ENCODE measurements at places on chromosomes 1 and 21.

- H3K27me3 ChIP-seq: no peaks in the 10 kb centered on the region
- H3K27ac ChIP-seq: no peak overlapping the region
- H3K36me3 ChIP-seq: no peaks in the 10 kb centered on the region
- H3K4me3 ChIP-seq: no peak overlapping the region
- no peaks in the 10 kb centered on the region for H3K4me1 ChIP-seq
Measured at GRCh38 chr21:21464684-21465083, 466.5 kb downstream of the NCAM2 start.

- H3K27ac ChIP-seq: no peak overlapping the region
- no peak for DNase-seq
- no peaks in the 10 kb centered on the region for H3K27me3 ChIP-seq
- no peaks in the 10 kb centered on the region for H3K36me3 ChIP-seq
- no peak overlapping the region for H3K4me3 ChIP-seq
Measured at GRCh38 chr1:158185770-158186169, 5.1 kb downstream of the CD1D start.

GRCh38 chr1:180646547-180646946, 14.7 kb downstream of the XPR1 start:
- no peak for DNase-seq
- H3K36me3 ChIP-seq: no peaks in the 10 kb centered on the region
- no peak overlapping the region for H3K4me3 ChIP-seq

DNA sequence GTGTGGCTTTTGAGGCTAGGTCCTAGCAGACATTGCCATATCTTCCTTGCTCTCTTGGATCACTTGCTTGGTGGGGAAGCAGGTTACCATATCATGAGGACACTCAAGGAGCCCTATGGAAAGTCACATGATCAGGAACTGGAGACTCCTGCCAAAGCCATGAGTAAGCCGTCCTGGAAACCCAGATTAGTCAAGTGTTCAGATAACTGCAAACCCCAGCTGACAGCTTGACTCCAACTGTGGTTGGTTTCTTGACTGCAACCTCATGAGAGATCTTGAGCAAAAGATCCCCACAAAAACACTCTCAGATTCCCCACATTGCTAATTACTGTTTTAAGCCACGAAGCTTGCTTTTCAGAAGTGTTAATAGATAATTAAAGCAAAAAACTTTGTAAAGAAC, 58.6 kb downstream of the CACNA1E start:
- DNase-seq: peak; percentile 48
- H3K27ac ChIP-seq: peak overlapping the region; percentile 89
- H3K4me3 ChIP-seq: peak overlapping the region; percentile 27
- peaks cover 17% of the 10 kb centered on the region for H3K27me3 ChIP-seq

DNA sequence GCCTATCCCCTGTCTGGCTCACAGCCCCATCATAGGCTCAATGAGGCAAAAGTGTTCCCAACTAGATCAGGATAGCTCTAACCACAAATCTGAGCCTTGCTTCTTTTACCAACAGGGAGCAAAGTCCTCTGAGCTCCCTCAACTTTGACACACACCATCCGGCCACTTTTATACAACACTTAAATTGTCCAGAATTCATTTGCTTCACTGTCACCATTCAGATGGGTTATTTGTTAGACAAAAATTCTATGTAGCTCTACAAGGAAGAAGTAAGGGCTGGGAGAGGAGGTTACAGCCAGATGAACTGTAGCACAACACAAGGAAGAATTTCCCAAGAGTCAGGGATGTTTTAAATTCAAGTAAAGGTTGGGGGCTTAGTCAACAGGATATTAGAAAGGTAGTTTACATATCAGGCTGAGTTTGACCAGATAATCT, 50.8 kb downstream of the TGFBR3 start:
- no peak overlapping the region for H3K4me3 ChIP-seq
- DNase-seq: no peak
- no peaks in the 10 kb centered on the region for H3K36me3 ChIP-seq
- no peaks in the 10 kb centered on the region for H3K27me3 ChIP-seq

GRCh38 chr1:154999571-155000410, 2.8 kb upstream of the ZBTB7B start:
- peak overlapping the region; percentile 31 for H3K4me3 ChIP-seq
- H3K27me3 ChIP-seq: no peaks in the 10 kb centered on the region
- H3K27ac ChIP-seq: peak overlapping the region; percentile 47

DNA sequence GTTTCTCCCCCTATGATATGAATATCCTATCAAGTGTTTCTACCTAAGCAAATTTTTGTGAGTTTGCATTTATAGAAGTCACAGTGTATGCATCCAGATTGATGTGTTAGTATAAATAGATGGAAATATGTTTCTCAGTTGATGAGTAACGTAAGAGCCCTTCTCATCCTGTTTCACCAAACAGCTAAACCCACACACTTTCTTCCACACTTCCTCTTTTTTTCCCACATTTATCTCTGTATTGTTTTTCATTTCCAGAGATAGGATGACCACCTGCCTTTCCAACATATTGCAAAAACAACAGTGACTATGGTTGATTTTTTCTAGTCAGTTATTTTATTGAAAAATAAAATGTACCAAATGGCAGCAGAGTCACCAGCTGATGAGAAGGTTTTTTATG, 490.1 kb downstream of the NEGR1 start:
- H3K4me1 ChIP-seq: no peaks in the 10 kb centered on the region
- no peak overlapping the region for H3K4me3 ChIP-seq

GRCh38 chr1:108601708-108602410, 42.0 kb downstream of the EEIG2 start:
- no peaks in the 10 kb centered on the region for H3K36me3 ChIP-seq
- no peak overlapping the region for H3K27ac ChIP-seq
- no peak overlapping the region for H3K4me3 ChIP-seq
- no peaks in the 10 kb centered on the region for H3K27me3 ChIP-seq
- DNase-seq: no peak
- no peaks in the 10 kb centered on the region for H3K4me1 ChIP-seq

GRCh38 chr1:91710261-91710660, 175.7 kb downstream of the TGFBR3 start:
- no peaks in the 10 kb centered on the region for H3K27me3 ChIP-seq
- no peaks in the 10 kb centered on the region for H3K4me1 ChIP-seq
- H3K4me3 ChIP-seq: no peak overlapping the region

DNA sequence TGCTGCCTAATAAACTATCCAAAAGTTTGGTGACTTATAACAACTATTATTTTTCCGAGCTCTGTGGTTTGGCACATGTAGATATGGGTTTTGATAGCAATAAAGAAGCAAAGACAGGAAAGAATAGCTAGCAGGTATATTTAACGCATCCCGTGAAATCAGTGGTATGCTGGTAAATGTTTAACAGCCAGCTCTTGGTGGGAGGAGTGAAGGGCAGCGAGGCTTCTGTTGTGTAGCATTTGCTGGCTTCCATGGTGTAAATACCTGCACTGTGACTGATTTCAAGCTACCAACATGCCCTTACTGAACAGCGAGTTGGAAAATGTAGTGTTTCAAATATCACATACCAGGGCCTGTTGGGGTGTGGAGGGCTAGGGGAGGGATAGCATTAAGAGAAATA, 291.0 kb downstream of the PRDM2 start:
- no peak for DNase-seq
- H3K4me3 ChIP-seq: no peak overlapping the region
- H3K27me3 ChIP-seq: no peaks in the 10 kb centered on the region
- no peak overlapping the region for H3K27ac ChIP-seq

DNA sequence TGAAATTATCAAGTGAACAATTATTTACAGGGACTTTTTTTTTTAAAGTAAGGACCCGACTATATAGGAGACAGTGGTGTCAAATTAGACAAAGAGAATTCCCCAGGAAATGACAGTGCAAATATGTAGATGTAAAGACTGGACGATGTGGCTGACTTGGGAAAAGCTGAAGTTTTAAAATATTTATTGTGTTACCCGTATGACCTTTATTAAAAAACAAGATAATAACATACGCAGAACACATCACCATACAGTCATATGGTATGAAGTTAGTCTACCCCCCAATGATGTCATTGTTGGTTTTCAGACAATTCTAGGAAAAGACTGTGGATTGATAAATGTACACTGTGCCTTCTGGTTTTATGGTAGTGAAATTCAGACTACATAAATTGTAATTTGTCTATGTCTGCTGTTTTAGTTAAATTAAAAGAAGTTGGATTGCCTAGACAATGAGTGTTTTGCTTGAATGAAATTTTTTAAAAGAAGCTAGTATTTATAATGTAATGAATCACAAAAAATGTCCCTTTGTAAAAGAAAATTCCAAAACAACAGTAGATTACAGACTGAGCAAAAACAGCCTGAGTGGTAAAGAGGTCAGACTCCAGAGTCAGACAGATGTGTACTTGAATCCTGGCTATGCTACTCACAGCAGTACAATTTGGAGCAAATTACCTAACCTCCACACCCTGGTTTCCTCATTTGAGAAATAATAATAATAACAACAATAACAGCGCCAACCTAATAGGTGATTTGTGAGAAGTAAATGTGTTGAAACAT, 15.5 kb upstream of the PDC start:
- no peaks in the 10 kb centered on the region for H3K4me1 ChIP-seq
- no peak overlapping the region for H3K4me3 ChIP-seq
- DNase-seq: no peak
- H3K27me3 ChIP-seq: no peaks in the 10 kb centered on the region
- no peak overlapping the region for H3K27ac ChIP-seq

- peaks cover 51% of the 10 kb centered on the region for H3K36me3 ChIP-seq
- no peaks in the 10 kb centered on the region for H3K27me3 ChIP-seq
- no peak for DNase-seq
- H3K27ac ChIP-seq: no peak overlapping the region
- no peak overlapping the region for H3K4me3 ChIP-seq
Measured at GRCh38 chr21:34836103-34836932, 167.5 kb downstream of the CLIC6 start.

DNA sequence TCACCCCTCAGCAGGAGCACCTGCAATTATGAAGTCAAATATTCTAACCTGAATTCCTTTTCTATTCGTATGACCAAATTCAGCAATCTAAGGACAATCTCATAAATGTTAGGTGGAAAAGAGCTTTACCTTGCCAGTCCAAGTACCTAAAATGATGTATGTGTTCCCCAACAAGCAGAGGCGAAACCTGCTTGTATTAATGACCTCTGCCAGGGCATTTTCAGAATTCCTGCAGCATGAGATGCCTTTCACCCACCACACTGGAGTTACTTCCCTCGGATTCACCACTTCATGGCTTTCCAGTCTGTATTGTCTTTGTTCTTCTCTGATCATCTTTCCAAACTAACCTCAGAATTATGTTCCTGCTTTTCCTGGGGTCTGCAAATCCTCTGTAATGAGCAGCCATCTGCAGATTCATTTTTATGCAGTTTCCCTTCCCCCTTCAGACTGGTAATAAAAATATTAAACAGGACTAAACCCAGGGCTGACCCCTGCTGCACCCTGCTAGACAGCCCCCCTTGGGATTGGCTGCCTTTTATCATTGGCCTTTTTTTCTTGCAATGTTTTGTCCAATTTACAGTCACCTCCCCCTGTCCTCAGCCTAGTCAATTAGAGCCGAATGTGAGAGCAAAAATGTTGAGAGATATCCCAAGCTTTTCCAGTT, 26.6 kb upstream of the CASQ2 start:
- H3K4me1 ChIP-seq: peaks cover 39% of the 10 kb centered on the region
- DNase-seq: no peak
- no peaks in the 10 kb centered on the region for H3K27me3 ChIP-seq
- no peak overlapping the region for H3K27ac ChIP-seq

DNA sequence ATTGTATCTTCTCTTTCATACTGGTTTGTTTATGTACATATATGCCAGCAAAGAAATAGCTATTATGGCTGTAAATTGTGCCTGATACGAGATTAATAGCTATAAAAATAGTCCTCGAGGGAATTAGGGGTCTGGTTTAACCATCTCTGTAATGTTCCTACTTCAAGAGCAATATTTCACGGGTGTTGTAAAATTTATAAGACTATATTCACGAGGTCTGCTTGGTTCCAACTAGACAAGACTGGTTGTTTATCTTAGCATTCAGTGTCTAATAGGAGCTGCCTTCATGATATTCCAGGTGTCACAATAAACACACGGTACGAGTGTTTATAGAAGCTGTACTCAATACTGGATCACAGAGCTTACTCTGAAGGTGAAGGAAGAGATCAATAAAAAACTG, 389.9 kb downstream of the SIPA1L2 start:
- no peaks in the 10 kb centered on the region for H3K4me1 ChIP-seq
- no peak overlapping the region for H3K4me3 ChIP-seq
- DNase-seq: no peak
- H3K36me3 ChIP-seq: no peaks in the 10 kb centered on the region
- H3K27ac ChIP-seq: no peak overlapping the region
- no peaks in the 10 kb centered on the region for H3K27me3 ChIP-seq

DNA sequence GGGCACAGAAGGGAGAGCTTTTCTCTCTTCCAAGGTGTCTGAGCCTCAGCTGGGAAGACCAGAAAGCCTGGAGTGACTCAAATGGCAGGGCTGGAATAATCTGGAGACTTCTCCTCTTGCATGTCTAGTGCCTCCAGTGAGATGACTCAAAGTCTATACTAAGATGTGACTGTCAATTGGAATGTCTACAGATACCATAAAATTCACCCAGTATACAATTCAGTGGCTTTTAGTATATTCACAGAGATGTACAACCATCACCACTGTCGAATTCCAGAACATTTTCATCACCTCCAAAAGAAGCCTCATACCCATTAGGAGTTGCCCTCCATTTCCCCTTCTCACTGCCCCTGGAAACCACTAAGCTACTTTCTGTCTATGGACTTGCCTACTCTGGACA, 47.9 kb upstream of the CNN3 start:
- no peaks in the 10 kb centered on the region for H3K36me3 ChIP-seq
- DNase-seq: peak; percentile 38
- H3K27ac ChIP-seq: no peak overlapping the region
- no peak overlapping the region for H3K4me3 ChIP-seq
- H3K27me3 ChIP-seq: no peaks in the 10 kb centered on the region

- peaks cover 41% of the 10 kb centered on the region for H3K4me1 ChIP-seq
- H3K4me3 ChIP-seq: no peak overlapping the region
- H3K27ac ChIP-seq: peak overlapping the region; percentile 67
- DNase-seq: no peak
- H3K36me3 ChIP-seq: peaks cover 17% of the 10 kb centered on the region
- H3K27me3 ChIP-seq: no peaks in the 10 kb centered on the region
Measured at GRCh38 chr1:175173531-175173930, 19.0 kb downstream of the KIAA0040 start.

DNA sequence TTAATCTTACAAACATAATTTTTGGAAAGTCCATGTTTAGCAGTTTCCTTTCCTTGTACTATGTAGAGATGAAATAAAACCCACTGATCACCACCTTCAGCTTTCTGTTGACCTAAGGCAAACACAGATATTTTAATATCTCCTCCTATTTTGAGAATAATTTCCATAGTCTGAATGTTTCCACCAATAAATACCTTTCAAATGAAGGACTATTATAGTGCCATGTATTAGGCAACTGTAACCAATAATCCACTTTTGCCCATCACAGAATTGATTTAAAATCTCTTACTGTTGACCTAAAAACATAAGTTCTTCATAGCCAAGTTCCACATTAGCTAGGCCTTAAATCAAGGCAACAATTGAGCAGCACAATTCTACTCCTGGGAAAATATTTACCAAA, 1.8 kb downstream of the CDC42BPA start:
- H3K36me3 ChIP-seq: no peaks in the 10 kb centered on the region
- no peaks in the 10 kb centered on the region for H3K27me3 ChIP-seq
- peaks cover 13% of the 10 kb centered on the region for H3K4me1 ChIP-seq
- peak overlapping the region; percentile 84 for H3K4me3 ChIP-seq
- peak overlapping the region; percentile 86 for H3K27ac ChIP-seq
